ENCODE measurements at places on chromosomes 2 and 18.
A peak's percentile ranks its signal among the peaks of the same experiment; 100 is the strongest.

GRCh38 chr2:104050656-104051242 is 803.2 kb upstream of the POU3F3 start:
- DNase-seq = peak; percentile 5

- DNase-seq = peak; percentile 48
Measured at GRCh38 chr18:7567474-7568425, 634 bp downstream of the PTPRM start.

DNA sequence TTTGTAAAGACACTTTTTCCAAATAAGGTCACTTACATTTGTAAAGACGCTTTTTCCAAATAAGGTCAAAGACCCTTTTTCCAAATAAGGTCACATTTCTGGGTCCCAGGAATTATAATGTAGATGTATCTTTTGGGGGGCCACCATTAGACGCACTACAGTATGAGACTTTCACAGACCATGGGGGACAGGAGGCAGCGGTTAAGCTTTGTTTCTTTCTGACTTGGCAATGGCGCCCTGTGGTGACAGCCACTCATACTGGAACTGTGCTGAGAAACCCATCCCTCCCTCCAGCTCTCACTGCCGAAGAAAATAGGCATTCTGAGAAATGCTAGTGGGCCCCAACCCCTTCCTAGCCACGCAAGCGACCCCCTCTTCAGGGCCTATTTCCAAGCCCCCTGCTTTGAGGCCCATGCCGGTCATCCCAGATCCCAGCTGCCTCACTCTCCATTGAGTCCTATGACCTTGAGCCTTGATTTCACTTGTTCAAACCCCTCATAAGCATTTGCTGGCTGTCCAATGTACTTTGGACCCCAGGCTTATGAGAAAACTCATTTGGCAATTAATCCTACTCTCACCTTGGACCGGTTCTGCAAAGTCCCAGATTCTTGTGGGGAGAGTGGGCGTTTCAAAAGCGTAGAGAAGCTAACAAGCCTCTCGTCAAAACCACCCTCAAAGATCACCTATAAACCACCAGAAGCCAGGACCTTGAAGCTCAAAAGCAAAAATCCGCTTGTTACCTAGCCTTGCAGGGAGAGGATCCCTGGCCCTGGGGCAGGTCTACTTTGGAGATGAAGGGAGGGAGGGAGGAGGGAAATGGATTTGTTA is 11.3 kb upstream of the SPATA3 start:
- no peak for DNase-seq

DNA sequence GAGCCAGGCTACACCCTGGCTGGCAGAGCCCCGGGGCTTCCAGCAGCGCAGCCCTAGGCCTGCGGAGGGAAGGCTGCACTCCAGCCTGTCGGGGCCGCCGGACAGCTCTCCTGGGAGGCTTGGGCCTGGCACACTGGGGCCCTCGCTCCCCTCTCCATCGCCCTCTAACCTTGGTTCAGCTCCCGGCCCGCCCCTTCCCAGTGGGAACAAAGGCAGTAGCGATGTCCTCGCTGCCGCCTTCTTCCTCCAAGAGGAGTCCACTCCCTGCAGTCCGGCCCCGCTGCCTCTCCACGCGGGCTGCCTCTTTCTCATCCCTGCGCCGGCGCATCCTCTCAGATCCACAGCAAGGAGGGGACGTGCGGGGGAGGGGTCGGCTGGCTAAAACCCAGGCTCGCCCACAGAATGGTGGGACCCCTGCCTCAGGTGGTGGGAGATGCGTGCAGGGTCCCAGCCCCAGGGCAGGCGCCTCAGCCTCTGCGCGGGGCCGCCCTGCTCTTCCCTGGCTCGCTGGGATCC is 138.1 kb downstream of the TWIST2 start:
- DNase-seq = no peak

DNA sequence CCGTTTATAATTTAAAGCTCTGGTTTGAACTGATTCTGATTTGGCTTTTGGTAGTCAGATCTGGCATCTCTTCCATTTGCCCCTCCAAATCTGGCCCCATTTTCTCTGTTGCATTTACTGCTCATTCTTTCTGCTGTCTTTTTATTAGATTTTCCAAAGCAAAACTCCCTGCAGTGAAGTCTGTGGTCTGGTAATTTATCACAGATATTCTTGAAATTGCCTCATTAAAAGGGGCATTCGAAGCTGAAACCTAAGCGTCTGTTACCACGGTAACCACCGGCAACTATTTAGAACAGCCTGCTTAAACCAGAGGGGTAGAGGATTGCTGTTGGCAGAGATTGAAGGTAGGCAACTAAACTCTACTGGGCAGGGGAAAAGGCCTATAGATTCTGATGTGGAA is 111.5 kb upstream of the UPP2 start:
- DNase-seq = peak; percentile 28

GRCh38 chr2:167398873-167399272 is 510.6 kb downstream of the XIRP2 start:
- peak; percentile 94 for DNase-seq

GRCh38 chr2:186842373-186842772 is 6.6 kb downstream of the ZSWIM2 start:
- no peak for DNase-seq

- DNase-seq = no peak
Measured at GRCh38 chr2:46367286-46367685, 70.1 kb downstream of the EPAS1 start.

- DNase-seq = peak; percentile 13
Measured at GRCh38 chr2:188345020-188345419, 53.3 kb downstream of the GULP1 start.

All from NCI-H2171 treated with DMSO at 0.1 percent for 48 hours (cell line).